ENCODE measurements at places on chromosomes 3 and 15. TPM values are rescaled to one million over a fixed set of nuclear protein-coding genes. Genes with fewer than 3 reads are reported as not detected.

- DNase-seq, result no peak
These were observed 85.9 kb downstream of the MAGI1 start for GRCh38 chr3:65952842-65953241.

DNA sequence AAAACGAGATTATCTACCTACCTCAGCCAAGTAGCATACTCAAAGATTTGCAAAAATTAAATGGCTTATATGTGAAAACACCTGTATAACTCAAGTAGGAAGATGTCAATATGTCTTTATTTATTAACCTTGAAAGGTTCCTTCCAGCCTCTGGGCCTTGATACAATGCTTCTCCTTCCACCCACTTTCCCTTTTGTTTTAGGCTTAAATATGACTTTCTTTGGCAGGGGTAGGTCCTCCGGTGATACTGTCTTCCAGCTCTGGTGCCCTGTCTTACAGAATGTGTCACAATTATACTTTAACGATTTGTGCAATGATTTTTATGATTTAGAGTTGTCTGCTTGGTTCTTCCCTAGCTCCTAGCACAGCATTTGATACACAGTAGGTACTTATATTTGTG, 4.1 kb downstream of the LINS1 start:
- DNase-seq, result no peak

DNA sequence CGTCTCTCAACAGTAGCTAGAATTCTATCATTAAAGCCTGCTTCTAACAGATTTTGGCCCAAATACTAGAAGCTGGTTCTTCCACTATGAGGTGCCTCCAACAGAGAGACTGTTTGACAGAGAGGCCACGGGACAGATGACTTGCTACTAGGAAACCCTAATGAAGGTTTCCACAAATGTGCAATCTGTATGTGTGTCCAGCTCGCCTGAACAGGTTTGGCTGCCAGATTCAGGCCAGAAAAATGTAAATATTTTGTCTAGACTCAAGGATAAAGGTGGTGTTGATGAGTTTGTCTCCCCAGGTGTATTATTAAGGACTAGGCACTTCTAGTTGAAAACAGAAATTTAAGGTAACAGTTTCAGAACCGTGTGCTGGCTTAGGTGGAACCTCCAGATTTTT, 91.6 kb upstream of the TRIM42 start:
- DNase-seq, result no peak

GRCh38 chr15:95758851-95759250, 571.6 kb upstream of the NR2F2 start:
- no peak for DNase-seq

- DNase-seq, result no peak
These were observed 435.4 kb downstream of the MFSD1 start for GRCh38 chr3:159237226-159237625.

DCLK3 gene
- total RNA-seq, result 3.1 TPM

USF3 gene
- 12.0 TPM for total RNA-seq

HESX1 gene
- not detected for total RNA-seq
